ENCODE measurements at places on chromosomes 5 and 9. TPM values are rescaled to one million over a fixed set of nuclear protein-coding genes. Genes with fewer than 3 reads are reported as not detected.

DNA sequence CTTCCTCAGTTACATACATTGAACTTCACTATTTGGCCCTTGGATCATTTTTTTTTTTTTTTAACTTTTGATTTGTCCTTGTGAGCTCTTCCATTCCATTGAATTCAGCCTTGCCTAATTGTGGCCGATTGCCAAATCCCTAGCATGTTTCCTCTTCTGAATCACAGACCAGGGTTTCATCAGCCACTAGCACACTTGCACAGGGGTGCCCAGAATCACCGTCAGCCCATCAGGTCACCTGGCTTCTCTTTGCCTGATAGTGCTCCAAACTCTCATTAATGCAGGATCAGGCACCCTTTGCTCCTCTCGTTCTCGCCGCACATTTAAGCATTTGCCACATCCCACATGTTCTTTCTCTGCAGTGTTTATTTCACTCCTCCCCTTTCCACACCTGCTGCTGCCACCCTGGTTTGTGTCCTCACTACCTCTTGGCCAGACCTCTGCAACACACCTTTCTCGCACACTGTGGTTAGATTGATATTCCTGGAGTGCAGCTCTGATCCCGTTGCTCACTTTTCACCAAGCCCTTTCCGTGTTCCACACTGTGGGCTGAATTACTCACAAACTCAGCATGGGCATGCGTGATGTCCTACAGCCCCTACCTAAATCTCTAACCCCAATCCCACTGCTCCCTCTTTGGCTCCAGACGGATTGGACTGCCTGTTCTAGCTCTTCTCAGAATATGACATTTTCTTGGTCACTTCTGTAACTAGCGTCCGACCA is 9.8 kb downstream of the PIK3R1 start:
- peak; percentile 47 for DNase-seq

DNA sequence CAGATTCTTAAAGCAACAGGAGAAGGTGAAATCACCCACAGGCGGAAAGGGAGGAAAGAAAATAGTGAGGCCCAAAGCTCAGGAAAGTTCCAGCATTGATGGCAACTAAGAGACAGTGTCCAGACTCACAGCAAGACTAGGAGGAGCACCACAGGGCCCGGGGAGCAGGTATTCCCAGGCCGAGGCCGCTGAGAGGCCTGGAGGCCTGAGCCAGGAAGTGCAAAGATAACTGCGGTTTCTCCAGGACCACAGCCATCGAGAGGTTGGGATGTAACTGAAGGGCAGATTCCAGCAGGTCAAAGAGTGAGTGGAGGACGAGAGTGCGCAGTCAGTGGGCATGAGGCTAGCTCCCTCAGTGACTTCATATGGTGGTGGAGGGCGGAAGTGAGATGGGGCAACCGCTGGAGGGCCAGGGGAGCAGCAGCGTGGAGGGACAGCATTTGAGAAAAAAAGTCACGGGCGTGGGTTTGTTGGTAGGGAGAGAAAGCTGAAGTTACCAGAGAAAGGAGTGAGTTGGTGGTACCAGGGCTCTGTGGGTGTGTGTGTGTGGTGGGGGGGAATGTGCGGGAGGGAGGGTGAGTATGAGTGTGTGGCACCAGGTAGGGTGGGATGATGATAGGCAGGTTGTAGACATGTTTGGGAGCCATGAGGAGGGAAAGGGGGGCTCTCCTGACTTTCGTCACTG is 89.7 kb downstream of the PSD2 start:
- DNase-seq, result no peak

DNA sequence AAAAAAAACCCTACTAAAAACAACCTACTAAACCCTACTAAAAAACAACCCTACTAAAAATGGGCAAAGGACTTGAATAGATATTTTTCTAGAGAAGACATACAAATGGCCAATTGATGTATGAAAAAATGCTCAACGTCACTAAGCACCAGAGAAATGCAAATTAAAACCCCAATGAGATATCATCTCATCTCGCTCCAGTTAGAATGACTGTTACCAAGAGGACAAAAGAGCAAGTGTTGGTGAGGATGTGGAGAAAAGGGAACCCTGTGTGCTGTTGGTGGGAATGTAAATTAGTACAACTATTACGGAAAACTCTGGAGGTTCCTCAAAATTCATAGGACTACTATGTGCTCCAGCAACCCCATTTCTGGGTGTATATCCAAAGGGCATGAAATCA is 10.8 kb downstream of the SDHA start:
- no peak for DNase-seq

DNA sequence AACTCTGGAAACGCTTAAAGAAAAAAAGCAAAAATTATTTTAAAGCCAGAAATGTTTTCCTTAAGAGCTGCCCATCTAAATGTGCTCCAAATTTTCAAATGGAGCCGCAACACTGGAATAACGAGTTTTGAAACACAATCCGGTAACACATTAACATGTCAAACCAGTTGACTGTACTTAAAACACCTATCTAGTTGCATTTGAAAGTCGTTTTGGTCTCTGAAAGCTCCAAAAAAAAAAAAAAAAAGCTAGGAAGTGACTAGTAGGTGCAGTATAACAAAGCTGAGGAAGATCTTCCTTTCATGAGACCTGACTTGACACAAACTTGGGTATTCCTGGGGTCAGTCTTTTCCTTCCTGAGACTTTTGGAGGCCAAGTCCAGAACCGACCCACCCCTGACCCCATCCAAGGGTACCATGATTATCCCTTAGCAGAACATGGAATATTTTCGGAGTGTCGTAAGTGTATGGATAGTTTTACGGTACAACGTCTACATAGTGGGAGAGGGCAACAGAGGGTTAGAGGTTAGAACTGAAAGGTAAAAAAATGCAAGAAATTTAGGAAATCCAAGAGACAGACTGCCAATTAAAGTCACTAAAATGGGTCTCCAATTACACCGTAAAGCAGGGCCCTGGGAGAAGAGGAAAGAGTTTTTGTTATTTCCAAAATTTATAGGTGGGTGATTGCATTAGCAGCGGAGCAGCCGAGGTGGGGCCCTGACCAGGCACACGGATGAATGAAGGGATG is 812 bp downstream of the CETN3 start:
- peak; percentile 20 for DNase-seq

GRCh38 chr9:120941046-120941770 is 14.6 kb upstream of the TRAF1 start:
- no peak for DNase-seq

DNA sequence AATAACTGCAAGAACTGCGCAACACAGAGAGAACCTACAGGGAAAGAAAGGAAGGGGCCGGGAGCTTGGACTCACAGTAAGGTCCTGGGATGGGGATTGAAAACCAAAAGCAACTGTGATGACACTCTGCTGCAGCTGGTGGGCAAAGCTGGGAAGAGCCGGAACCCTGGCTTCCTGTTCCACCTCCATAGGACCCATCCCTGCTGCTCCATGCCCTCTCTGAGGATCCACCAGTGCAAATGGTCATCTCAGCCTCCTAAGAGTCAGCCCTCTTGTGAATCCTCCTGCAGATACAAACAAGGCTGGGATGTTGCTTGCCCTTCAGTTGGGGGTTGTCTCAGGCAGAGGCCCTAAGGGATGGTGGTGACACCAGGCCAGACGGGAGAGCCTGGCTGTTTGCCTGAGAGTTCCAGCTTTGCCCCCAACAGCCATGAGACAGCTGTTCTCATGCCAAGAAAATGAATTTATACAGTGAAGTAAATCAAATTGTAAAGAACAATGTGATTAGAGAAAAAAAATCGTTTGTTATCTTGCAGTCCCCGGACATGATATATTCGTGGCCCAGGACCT is 90.8 kb downstream of the TENT4A start:
- no peak for DNase-seq

GRCh38 chr5:142753116-142753631 is 17.0 kb upstream of the ARHGAP26 start:
- DNase-seq, result no peak

GRCh38 chr5:176597417-176598389 is 12.3 kb downstream of the GPRIN1 start:
- no peak for DNase-seq

The VPS13A gene
- total RNA-seq, result 62.6 TPM

The ZNF474 gene
- not detected for total RNA-seq
